ENCODE measurements at places on chromosomes 6 and 20.

DNA sequence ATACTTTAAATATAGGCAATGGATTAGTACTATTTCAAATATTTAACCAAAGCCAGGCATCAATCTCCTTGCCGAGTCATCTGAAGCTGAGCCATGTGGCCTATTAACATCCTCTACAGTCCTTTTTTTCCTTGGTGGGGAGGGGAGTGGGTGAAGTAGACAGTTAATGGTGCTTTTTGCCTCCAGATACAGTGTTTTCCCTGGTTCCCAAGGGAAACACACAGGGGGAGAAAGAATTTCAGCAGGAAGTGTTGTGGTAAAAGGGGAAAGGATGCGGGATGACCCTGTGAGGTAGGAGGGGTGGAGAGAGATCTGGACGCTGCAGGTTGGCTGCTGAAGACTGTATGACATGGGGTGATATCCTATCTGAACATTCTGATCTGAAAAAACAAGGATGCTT lies 9.6 kb downstream of the CLDN20 start:
- no peak for DNase-seq

DNA sequence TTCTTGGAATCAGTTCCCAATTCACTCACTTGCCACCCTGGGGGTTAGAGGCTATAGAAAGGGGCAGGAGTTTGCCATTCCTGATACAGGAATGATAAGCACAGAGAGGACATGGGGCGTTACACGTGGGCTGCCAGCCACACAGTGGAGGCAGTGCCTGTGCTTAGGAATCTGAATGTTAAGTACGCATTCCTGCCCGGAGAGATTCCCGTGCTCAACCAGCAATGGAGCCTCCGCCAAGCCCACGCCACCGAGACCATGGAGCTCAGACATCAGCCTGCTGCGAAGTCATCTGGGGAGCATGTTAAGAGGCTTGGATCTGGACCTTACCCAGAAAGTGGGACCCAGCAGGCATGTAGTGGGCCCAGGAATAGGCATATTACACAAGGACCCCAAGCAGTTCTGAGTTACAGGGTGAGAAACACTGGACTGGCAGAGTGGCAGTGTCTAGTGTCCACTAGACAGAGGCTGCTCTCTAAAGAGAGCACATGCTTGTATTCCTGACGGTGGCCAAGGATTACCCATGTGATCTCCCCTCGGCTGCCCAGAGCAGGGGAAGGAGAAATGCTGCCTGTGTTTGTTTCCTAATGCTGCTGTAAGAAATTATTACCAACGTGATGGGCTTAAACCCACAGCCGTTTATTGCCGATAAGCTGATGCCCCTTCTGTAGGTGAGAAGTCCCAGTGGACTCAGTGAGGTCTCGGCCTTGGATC lies 138.2 kb downstream of the BMP7 start:
- no peak for DNase-seq

DNA sequence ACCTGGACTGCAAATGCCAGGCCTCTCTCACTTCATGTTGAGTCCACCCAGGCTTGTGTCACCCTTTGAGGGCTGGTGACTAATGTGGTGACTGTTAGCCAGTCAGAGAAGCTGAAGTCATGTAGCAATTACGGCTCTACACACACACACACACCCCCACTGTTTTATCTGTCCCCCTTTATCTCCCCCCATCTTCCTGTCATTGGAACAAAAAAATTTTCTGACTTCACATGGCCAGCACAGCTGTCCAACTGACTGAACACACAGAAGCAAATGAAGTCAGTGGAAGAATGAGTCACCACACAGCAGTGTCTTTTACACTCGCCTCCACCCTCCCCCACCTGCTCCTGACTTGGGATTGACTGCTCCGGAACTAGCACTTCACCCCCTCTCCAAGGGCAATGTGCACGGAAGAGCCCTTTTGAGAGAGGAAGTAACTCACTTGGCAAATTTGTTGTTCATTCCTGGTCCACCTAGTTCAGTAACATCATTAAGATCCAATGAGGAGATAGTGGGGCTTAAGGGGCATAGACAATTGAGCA lies 198.0 kb downstream of the RNF144B start:
- DNase-seq = no peak

- no peak for DNase-seq
Measured at GRCh38 chr20:43066125-43066524, 123.6 kb downstream of the PTPRT start.

DNA sequence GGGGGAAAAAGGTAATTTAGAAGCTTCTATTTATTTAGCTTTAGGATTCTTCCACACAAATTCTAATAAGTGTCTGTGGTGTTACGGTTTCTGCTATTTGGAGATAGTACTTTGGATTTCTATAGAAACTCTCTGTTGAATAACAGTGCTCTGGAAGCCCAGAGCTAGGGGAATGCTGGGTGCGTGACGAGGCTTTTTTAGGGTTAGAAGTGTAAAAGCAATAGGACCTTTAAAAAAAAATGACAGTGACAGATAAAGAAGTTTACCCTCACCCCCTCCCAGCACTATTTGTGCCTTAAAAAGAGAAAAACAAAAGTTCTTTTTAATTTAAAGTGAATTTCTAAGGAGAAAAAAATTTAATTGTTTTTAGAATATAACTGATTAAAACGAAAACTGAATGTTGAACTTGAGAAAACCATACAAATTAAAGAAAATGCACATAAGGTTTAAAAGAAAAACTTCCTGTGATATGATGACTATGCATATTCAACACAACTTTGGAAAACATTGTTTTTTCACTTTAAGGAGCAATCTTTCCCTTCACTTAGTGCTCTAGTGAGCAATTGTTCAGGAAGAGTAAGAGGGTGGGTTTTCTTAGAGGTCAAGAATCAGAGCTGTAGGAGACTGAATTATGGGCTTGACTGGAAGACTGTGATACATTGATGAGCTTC lies 89.6 kb upstream of the RIPOR2 start:
- DNase-seq = no peak

DNA sequence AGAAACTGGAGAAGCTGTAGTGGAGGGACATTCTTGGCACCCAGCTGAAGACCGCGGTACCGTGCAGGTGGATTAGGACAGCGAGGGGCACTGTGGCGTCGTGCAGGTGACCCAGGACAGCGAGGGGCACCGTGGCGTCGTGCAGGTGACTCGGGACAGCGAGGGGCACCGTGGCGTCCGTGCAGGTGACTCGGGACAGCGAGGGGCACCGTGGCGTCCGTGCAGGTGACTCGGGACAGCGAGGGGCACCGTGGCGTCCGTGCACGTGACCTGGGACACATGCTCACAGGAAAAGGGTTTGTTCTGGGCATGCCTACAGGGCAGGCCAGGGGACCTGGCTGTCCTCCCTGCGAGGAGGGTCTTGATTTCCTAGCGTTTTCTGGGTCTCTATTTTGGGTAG lies 29.2 kb upstream of the SMOC2 start:
- no peak for DNase-seq

DNA sequence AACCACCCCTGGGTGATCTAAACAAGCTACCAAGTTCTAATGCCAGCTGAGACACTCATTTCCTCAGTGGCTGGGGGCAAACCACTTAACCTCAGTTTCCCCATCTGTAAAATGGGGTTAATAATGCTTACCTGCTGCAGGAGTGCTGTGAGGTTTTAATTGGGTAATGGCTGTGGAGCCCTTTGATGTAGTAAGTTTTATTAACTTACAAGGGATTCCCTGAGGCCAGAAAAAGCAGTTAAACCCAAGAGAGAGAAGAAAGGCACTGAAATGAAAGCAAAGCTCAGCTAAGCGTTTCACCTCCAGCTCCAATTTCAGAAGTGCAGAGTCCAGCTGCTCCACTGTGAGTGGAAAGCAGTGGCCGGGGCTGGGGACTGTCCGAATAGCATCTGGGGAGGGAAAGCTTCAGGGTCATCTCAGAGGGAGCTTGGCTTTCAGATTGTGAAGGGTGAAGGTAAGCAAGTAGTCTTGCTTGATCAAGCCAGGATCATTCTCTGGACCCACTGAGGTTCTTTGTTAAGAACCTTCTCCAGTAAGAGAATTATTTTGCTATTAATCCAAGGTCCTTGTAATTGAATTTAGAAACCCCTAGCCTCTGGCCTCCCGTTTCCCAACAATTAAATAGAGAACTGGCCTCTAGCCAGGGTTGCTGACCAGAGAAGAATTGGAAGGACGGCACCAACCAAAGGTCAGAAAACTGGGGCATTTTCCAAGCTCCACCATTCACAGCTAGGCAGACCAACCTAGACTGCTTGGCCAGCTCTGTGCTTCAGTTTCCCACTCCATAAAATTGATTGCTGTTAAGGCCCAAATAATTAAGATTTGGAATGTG lies 20.9 kb upstream of the TCP11 start:
- no peak for DNase-seq

DNA sequence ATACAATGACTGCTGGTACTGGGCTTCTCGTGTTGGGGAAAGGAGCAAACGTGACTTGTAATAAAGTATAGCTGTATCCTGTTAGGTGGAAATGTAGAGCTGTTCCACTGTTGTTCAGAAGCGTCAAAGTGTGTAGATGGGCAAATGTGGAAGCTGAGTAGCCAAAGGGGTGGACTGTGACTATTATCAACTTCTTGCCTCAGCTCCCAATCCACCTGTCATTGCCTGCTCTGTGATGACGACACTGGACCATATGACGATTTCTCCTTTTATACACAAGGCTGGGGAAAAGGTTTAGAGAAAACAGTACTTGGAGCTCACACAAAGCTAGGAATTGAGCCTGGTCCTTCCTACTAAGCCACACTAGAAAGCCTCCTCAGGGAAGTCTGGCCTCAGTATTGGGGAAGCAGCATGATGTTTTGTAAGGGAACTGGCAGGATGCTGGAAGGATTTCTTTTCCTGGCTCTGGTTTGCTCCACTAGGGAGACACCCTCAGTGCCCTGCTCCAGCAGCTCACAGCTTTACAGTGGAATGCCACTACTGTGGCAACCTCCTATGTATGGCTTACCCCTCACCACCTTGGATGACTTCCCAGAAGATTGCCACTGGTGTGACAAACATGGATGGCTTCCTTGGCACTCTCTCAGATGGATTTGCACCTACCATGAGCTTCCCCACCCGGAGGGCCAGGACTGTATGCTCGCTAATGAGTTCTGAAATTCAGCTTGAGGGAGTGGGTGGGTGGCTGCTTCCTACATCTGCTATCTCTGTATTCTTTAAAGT lies 20.0 kb downstream of the CD164 start:
- DNase-seq = no peak

- no peak for DNase-seq
Measured at GRCh38 chr20:6925744-6926278, 158.3 kb downstream of the BMP2 start.

DNA sequence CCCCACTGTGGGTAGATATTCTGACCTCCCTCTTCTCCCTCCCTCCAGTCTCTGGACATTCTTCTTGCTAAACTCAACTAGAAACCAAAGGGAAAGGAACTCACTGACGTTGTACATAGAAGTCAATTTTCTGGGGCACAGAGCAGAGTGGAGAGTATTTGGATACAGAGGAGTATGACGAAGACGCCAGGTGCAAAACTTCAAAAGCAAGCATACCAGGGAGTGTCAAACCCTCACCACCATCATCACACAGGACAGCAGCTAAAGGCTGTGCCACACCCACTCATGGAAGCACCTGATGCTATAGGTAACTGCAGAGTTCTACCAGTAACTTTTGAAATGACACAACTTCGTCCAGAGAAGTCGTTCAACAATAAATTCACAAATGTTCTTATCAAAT lies 64.8 kb downstream of the FYN start:
- DNase-seq = no peak

- no peak for DNase-seq
Measured at GRCh38 chr6:49527320-49527719, 23.1 kb upstream of the C6orf141 start.

DNA sequence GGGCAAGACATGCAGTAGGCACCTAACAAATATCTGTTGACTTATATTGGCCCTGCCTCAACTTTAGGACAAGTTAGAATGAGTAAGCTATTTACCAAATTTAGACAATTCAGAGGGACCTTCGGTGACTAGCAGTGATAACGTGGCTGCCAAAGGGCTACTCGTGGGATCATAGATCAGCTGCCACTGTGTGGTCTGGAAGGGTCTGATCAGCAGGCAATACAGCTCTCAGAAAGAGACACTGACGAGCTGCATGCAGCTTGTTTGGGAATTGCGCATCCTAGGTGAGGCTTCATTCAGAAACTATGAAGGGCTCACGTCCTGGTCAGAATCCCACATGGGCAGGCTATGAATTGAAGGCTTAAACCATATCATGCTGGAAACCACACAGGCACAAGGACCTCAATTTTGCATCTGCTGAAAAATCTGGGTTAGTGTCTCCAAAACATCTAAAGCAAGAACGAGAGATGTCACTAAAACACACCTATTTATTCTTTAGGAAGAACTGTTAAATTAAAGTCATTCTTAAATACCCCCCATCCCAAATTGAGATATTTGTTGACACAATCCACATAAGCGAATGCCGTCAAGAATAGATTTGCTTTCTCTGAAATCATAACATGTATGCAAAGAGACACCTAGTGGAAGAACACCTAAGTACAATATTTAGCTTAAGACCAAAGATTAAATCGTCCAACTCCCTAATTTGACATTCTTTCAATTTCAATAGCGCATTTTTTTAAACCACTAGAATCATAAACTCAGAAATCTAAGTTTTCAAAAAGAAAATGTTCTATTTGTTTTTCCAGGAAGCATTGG lies 79.6 kb downstream of the IPCEF1 start:
- no peak for DNase-seq

DNA sequence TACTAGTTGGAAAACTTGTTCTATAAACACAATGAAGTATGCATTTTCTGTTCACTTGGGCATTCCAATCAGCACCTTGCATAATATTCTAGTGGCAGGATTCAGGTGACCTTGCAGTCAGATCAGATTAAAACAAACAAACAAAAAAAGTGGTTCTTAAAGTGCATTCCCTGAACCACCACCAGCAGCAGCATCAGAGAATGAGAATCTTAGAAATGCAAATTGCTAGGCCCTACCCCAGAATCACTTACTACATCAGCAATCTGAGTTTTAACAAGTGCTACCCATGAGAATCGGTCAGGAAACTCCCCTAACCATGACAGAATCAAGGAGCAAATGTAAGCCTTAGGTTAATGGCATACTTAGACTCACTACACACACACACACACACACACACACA lies 41.7 kb downstream of the SNAP25 start:
- DNase-seq = no peak

- DNase-seq = peak; percentile 32
Measured at GRCh38 chr6:53410508-53411258, 61.9 kb upstream of the ELOVL5 start.

DNA sequence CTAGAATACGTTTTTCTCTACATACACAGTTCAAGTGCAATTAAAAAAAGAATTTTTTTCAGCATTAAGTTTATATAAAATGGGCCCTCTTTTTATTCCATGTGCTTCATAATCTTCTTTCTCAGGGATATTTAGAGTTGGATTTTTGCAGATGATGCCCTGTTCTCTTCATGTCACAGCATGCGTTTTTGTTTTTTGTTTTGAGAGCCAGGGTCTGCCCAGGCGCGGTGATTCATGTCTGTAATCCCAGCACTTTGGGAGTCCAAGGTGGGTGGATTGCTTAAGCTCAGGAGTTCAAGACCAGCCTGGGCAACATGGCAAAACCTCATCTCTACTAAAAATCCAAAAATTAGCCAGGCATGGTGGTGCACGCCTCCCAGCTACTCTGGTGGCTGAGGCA lies 82.9 kb upstream of the PRND start:
- DNase-seq = no peak

GRCh38 chr20:9602847-9603183 lies 88.4 kb downstream of the LAMP5 start:
- no peak for DNase-seq

- no peak for DNase-seq
Measured at GRCh38 chr6:147983581-147984366, 358.9 kb upstream of the SASH1 start.

- no peak for DNase-seq
Measured at GRCh38 chr6:3396503-3397180, 60.2 kb downstream of the SLC22A23 start.

- no peak for DNase-seq
Measured at GRCh38 chr6:71375676-71376075, 87.1 kb downstream of the OGFRL1 start.

GRCh38 chr6:154341871-154342270 lies 14.7 kb downstream of the IPCEF1 start:
- DNase-seq = no peak
